Body of pancreas (tissue), 4 donors: ENCODE measurements at places on chromosomes 2 and 18. TPM values are rescaled to one million over a fixed set of nuclear protein-coding genes. Genes with fewer than 3 reads are reported as not detected.

- no peaks in the 10 kb centered on the region for H3K36me3 ChIP-seq
- H3K4me3 ChIP-seq, result no peak overlapping the region
- H3K27ac ChIP-seq, result no peak overlapping the region
- no peaks in the 10 kb centered on the region for H3K27me3 ChIP-seq
- no peak for DNase-seq
- no peaks in the 10 kb centered on the region for H3K4me1 ChIP-seq
Observed at GRCh38 chr2:213275265-213275664, 9.0 kb upstream of the SPAG16 start.

GRCh38 chr18:50590593-50590992 lies 30.7 kb downstream of the MAPK4 start:
- no peak overlapping the region for H3K4me3 ChIP-seq
- no peaks in the 10 kb centered on the region for H3K27me3 ChIP-seq
- H3K4me1 ChIP-seq, result no peaks in the 10 kb centered on the region
- no peak overlapping the region for H3K27ac ChIP-seq
- DNase-seq, result peak; percentile 3

DNA sequence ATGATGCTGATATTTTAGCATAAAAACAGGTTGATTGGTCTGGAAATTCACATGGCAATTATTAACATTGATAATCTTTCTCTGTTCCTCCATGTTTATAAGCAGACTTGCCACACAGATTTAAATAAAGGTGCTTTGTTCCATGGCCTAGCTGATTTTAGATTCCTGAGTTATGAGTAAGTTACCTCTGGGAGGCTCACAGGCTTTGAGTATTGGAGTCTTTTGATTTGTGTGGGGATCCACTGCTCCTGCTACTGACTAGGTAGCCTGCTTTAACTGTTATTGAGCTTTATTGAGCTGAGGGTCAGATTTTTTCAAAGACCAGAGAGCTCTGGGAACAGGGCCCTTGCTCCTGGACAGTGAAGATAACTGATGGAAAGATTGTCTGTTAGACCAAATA lies 166.1 kb downstream of the ANKRD30B start:
- no peaks in the 10 kb centered on the region for H3K4me1 ChIP-seq
- DNase-seq, result no peak
- no peaks in the 10 kb centered on the region for H3K36me3 ChIP-seq
- no peaks in the 10 kb centered on the region for H3K27me3 ChIP-seq
- H3K4me3 ChIP-seq, result no peak overlapping the region

DNA sequence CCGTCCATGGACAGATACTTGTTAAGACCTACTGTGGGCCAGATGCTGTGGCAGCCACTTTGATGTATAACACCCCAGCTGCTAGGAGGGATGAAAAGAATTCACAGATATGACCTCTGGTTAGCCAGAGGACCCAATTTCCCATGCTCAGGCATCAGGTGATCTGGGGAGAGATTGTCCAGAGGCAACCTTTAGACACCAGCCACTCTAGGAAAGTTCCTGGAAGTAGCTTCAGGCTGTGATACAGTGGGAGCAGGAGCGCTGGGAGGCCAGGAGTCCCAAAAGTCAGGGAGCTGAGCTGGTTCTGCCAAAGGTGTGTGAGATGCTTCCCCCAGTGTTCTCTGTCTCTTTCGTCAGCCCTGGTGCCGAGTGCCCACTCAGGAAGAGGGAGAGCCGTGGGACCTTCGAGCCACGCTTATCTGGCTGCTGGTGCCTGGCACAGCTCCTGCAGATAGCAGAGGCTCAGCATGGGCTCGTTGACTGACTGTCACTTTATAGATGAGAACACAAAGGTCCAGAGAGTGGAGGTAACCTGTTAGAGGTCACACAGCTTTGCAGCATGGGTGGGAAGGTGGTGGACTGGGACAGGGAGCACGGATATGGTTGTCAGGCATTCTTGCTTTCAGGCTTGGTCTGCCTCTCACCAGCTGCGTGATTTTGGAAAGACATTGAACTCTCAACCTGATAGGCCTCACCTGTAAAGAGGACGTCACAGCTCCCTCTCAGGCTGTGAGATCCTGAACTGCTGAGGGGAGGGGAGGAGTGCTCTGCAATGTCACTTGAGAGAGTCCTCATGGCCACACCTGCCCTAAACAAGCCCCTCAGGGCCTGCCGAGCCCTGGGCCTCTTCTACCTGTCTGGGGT lies 7.8 kb upstream of the RALB start:
- no peaks in the 10 kb centered on the region for H3K36me3 ChIP-seq
- H3K27ac ChIP-seq, result peak overlapping the region; percentile 48
- H3K4me3 ChIP-seq, result no peak overlapping the region
- no peak for DNase-seq

DNA sequence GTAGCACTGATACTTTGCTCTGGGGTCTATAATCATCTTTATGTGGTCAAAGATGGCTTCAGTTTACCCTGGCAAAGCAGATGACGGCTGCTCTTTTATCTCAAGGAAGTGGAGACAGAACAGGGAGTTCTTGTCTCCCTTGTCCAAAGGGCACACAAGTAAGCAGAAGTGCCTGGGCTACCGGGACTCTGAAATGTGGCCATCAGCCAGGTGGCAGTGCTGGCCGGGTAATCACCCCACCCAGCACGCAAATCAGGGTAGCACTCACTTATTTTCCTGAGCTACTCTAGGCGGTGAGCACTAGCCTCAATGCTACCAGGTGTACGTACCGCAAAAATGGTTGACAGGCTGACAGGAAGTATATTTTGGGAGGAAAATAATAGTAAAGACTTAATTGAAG lies 119.7 kb upstream of the ETAA1 start:
- no peak overlapping the region for H3K4me3 ChIP-seq
- no peaks in the 10 kb centered on the region for H3K4me1 ChIP-seq
- DNase-seq, result peak; percentile 29
- no peaks in the 10 kb centered on the region for H3K36me3 ChIP-seq
- no peaks in the 10 kb centered on the region for H3K27me3 ChIP-seq

DNA sequence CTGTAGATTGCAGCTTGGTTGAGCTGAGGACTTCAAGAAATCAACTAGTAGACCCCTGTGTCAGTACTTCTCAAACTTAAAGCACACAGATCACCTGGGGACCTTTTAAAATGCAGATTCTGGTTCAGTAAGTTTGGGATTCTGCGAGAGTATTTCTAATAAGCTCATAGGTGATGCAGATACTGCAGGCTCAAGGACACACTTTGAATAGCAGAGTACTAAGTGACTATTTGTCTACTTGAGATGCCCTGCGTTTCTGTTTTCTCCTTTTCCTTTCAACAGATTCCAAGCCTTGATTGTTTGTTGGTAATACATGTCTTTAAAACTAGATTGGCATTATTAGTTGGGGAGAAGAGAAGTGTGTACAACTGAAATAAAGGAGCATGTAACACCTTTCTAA lies 6.7 kb downstream of the MIB1 start:
- H3K4me1 ChIP-seq, result peaks cover 24% of the 10 kb centered on the region
- no peak for DNase-seq

GRCh38 chr2:188787021-188787657 lies 187.0 kb upstream of the COL3A1 start:
- H3K4me3 ChIP-seq, result no peak overlapping the region
- no peaks in the 10 kb centered on the region for H3K36me3 ChIP-seq

DNA sequence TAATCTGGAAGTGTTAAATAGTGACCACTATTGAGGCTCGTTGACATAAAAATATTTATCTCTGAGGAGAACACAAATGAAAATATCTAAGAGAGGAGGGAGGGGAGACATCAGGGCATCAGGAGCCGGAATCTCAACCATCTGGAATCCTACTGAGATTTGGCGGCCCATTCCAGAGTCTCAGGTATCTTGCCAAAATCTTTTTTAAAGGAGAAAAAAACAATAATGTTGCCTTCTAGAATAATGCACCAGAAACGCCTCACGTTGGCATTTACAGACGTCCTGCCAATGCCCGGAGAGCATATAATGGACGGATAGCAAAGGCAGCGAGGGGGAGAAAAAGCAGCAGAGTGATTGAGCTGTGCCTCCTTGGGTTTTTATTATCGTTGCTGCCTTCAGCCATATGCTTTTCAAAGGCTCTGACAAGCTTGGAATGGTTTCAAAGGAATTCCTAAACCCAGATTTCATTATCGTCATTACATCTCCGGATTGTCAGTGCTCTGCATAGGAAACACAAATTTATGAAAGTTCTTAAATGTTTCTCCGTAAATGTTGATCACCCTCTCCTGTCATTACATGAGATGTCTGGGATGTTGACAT lies 30.9 kb upstream of the EGR4 start:
- H3K27ac ChIP-seq, result no peak overlapping the region
- no peak overlapping the region for H3K4me3 ChIP-seq
- DNase-seq, result no peak
- H3K4me1 ChIP-seq, result no peaks in the 10 kb centered on the region

DNA sequence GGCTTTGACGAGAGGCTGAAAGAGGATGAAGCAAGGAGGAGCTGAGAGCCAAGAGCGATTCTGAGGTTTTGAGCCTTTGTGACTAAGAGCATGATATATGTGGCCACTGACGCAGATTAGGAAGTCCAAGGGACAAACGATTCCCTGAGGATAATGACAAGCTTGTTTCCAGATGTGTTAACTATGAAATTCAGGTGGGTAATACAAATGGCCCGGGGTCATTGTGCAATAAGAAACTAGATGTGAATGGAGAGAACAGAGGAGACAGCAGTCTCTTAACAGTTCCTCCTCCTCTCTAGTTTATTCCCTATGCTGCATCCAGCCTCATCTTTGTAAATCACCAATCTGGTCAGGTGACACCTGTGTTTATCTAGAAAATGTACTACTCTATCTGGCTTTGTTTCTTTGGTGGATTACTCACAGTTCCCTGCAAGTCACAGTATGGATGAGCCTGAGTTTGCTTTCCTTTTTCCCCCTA lies 84.2 kb downstream of the SOCS6 start:
- no peak overlapping the region for H3K4me3 ChIP-seq
- peaks cover 22% of the 10 kb centered on the region for H3K4me1 ChIP-seq
- no peak overlapping the region for H3K27ac ChIP-seq

DNA sequence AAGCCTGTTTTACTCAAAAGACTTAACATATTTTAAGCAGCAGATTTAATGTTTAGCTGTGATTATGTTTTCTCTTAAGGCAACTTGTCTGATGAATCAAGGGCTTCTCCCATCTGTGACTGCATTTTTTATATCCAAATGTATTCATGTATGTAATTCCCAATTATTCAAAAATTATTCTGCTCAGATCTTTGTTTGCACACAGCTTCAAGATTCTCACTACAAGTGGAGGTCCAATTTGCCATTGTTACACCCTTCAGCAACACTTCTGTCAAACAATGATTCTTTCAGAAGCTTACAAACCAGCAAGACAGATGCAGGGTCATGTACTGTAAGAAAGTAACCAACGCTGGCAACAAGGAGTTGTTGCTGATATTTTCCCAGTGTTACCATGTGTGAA lies 5.9 kb upstream of the LRPPRC start:
- H3K4me3 ChIP-seq, result no peak overlapping the region
- H3K36me3 ChIP-seq, result no peaks in the 10 kb centered on the region
- no peak for DNase-seq

YES1 gene
- total RNA-seq, result 51.4 TPM

SLC5A7 gene
- total RNA-seq, result not detected

COL4A4 gene
- 10.5 TPM for total RNA-seq

WDR33 gene
- total RNA-seq, result 37.1 TPM

EN1 gene
- total RNA-seq, result not detected
